ENCODE measurements at places on chromosomes 7 and 10.

DNA sequence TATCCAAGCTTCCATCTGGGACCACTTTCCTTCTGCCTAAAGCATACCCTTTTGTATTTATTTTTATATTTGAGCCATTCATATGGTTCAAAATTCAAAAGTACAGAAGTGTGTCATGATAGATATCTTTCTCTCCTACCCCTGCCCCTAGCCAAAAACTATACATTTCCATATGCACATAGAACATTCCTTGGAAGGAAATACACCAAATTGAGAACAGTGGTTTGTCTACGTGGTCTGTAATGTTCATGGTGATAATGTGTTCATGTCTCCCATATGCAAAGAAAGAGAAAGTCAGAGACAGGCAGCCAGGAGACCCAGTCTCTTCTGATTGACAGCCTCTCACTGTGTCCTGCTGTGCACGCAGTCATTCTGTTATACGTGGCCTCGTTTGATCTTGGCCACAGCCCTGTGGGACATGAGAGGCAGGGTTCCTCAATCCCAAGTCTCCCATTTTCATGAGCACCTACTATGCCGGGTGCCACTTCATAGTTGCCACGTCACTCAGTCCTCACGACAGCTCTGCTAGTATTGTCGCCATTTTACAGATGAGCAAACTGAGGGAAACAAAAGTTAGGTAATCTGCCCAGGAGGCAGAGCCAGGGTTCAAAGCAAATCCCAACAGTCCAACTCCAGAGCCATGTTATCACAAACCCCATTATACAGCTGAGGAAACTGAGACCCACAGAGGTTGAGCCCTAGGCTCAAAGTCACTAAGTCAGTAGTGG lies 8.0 kb upstream of the CDH23 start:
- DNase-seq, result no peak

GRCh38 chr10:117135480-117136140 lies 2.5 kb downstream of the VAX1 start:
- DNase-seq, result no peak

GRCh38 chr7:24472093-24472492 lies 101.2 kb upstream of the PALS2 start:
- no peak for DNase-seq

DNA sequence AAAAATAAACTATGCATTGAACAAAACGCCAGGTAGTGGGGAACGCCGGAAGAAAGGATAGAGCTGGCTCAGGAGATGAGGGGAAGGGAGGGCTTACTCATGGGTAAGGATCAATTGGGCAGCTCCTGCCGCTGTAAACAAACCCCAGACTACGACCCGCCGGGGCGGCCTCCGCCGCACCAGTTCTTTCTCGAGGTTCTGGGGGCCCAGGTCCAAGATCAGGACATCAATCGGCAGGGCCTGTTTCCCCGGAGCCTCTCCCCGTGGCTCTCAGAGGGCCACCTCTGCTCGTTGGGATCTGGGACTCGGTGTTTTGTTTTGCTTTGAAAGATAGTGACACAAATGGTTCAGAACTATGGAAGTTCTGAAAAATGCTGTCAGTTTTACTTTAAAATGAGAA lies 140.4 kb downstream of the ELFN1 start:
- DNase-seq, result no peak

DNA sequence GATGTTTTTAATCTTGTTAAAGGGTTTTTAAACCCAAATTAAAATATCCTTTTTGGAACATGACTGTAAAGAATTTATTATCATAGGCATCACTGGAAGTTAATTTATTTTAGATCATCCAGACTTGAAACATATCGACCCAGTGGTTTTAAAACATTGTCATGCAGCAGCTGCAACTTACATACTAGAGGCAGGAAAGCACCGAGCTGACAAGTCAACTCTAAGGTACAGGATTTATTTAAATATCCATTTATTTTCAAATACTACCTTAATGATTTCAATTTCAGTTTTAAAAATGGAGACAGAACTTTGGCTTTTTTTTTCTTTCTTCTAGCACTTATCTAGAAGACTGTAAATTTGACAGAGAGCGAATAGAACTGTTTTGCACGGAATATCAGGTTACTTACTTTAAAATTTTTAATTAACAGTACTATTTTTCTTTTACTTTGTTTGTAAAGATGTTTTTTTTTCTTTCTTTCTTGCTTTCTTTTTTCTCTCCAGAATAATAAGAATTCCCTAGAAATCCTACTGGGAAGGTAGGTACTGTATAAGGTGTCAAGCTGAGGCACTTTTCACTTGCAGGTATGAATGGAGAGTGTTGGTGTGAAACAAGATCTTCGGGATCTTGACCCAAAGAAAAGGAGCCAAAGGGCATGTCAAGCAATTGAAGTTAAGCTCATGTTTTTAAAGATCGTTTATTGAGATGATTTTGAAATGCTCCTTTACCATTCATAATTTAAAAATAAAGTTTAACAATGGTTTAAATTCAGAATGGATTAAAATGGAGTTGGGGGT lies 1.8 kb downstream of the COMMD3 start:
- DNase-seq, result no peak

- no peak for DNase-seq
Measured at GRCh38 chr7:66110856-66111255, 3.8 kb upstream of the CRCP start.

- DNase-seq, result no peak
Measured at GRCh38 chr10:91117505-91117904, 103.0 kb upstream of the PCGF5 start.

GRCh38 chr10:122112625-122113160 lies 123.7 kb downstream of the TACC2 start:
- no peak for DNase-seq

- DNase-seq, result no peak
Measured at GRCh38 chr10:107072786-107073185, 91.7 kb downstream of the SORCS1 start.

DNA sequence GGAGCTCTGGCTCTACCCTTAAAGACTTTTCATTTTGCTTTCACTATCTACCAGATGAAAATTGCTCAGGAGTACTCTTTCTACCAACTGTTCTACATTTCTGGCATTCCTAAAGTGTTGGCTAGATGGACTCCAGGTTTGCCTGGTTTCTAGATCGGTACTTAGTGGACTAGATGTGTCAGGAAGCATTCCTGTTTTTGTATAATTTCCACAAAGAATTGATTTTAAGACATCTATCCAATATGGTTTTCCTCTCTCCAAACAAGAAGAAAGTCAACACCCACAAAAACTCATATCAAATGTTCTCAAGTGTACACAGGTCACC lies 157.7 kb downstream of the CHRM2 start:
- no peak for DNase-seq

DNA sequence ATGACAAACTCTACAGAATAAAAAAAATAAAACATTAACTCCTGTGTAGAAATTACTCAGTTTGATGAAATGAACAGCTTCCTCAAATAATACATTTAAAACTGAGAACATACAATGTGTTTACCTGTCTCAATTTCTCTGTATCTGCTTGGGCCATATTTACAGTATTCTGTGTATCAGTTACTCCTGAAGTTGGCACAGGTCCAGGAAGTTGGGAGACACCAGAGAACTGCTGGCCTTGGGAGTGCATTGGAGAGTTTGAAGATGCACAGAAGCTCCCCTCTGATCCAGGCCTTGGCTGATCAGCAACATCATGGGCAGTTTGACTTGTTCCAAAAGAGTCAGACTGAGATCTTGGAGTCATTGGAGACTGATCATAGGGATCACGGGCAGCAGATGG lies 155.1 kb downstream of the GALNT11 start:
- DNase-seq, result no peak

DNA sequence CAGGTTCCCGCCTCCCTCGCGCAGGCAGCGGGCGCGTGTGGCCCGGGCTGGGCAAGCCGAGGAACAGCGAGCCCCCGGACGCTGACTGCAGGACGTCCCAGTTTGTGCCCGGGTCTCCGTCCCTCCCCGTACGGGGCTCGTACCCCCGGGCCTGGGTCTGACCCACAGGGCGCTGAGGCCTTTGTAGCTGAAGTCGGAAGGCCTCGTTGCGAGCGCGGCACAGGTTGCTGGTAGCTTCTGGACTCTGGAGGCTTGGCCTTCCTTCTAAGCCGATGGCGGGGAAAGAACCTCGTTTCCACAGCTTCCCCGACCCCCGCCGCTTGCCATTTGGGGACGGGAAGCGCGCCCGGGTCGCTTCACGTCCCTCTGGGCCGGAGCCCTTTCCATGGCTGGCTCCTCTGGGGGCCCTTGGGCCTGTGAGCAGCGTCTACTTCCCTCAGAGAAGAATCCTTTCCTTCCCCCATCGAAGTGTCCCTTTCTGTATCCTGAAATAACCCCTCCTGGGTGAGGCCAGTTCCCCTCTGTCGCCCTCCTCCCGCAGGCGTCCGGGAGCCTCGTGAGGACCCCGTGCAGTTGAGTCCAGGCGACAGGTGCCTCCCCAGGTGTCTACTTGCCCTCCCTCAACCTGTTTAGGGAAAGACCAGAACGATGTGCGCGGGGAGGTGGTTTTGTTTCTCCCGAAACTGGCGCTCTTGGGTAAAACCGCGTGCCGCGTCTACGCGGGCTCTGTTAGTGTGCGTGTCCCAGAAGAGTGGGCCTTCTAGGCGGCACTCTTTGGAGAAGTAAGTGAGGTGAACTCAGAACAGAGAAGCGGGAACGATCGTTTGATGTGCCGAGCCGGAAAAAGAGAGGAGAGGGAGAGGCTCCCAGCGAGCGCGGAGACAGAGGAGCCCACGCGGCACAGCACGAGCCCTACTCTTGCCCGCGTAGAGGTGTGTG lies 9.3 kb downstream of the EVX1 start:
- DNase-seq, result no peak

DNA sequence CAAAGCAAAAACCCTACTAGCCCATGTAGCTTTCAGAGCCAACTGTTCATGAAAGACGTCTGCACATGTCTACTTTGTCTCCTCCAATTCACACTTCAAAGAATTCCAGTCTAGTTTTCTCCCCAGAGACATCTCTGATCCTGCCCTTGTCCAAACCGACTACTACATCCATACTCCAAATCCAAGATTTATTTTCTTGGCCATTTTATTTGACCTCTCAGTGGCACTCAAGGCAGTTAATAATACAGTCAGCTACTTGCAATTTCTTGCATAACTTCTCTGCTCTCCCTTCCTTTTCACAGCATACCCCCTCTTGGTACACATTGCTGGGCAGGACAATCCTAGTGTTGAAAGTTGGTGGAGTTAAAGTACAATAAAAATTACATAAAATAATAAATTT lies 170.9 kb upstream of the INHBA start:
- DNase-seq, result no peak

- no peak for DNase-seq
Measured at GRCh38 chr7:149281508-149282330, 19.7 kb downstream of the ZNF783 start.

DNA sequence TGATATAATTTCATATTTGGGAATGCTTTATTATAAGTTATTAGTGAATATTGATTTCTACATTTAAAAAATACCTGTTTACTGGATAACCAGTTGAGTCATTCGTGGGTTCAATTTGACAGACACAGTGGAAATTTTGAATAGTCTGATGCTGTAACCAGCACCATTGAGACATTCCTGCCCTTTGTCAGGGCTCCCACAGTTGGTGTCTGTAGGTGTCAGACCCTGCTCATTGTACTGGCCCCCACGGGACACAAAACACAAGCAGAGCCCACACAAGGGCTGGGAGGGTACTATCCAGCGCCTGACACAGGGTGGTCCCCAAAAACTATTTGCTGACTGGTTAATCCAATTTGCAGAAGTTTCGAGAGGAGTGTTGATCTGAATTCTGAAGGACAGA lies 35.9 kb downstream of the EEPD1 start:
- no peak for DNase-seq

GRCh38 chr10:48518986-48519385 lies 85.9 kb downstream of the ARHGAP22 start:
- no peak for DNase-seq

GRCh38 chr7:2572101-2572842 lies 13.5 kb downstream of the IQCE start:
- DNase-seq, result no peak

- DNase-seq, result no peak
Measured at GRCh38 chr7:156662277-156662676, 21.7 kb downstream of the RNF32 start.

- no peak for DNase-seq
Measured at GRCh38 chr10:85060944-85061343, 732.6 kb downstream of the CCSER2 start.

DNA sequence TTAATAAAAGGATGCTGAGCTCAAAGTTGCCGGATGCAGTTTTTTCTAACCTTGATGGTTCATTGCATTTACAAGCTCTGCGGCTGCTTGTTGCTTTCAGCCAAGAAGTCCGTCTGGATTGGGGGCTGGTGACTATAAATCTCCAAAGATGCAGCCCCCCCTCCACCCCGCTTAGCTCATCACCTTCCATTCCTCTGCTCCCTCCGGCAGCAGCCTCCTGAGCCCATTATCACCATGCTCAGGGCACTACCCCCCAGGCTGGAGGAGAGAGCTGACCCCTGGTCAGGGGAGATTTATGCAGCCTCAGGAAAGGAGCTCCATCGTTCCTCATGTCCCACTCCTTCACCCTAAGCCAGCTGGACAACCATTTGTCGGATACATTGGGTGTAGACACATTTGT lies 55.3 kb upstream of the ZRANB1 start:
- DNase-seq, result no peak

DNA sequence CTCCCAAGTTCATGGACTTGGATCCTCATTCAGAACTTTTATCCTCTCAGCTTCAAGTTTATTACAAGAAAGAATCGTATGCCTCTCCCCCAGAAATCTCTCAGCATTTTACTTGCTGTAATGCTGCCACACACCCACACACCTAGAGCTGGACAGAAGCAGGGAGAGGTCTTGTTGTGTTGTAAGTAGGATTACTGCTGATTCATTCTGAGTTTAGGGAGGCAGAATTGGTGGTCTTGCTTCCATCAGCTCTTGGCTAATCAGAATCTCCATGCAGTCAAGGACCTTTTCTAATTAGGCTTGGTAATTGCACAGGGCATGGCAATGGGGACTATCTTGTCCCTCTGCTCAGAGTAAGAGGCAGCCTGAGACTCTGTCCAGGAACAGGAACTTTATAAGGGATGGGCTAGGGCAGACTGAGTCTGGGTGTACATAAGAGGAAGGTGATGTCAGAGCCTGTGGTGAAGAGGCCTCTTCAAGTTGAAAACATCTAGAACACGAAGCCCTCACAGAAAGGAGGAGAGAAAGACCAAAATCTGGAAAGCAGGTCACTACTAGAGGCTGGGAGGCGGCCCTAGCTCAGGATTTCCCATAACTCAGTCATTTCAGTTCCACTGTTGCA lies 7.0 kb upstream of the PTPRE start:
- no peak for DNase-seq

- no peak for DNase-seq
Measured at GRCh38 chr10:35505241-35505873, 99.8 kb upstream of the GJD4 start.

GRCh38 chr7:138196971-138197896 lies 121.0 kb downstream of the AKR1D1 start:
- DNase-seq, result no peak

- no peak for DNase-seq
Measured at GRCh38 chr7:1975179-1975578, 257.6 kb downstream of the MAD1L1 start.

- DNase-seq, result no peak
Measured at GRCh38 chr10:103850572-103850895, 4.8 kb downstream of the SH3PXD2A start.

- DNase-seq, result no peak
Measured at GRCh38 chr10:68517188-68517587, 10.1 kb downstream of the SLC25A16 start.
